ENCODE measurements at places on chromosomes 3 and 15. TPM values are rescaled to one million over a fixed set of nuclear protein-coding genes. Genes with fewer than 3 reads are reported as not detected.
A peak's percentile ranks its signal among the peaks of the same experiment; 100 is the strongest.

DNA sequence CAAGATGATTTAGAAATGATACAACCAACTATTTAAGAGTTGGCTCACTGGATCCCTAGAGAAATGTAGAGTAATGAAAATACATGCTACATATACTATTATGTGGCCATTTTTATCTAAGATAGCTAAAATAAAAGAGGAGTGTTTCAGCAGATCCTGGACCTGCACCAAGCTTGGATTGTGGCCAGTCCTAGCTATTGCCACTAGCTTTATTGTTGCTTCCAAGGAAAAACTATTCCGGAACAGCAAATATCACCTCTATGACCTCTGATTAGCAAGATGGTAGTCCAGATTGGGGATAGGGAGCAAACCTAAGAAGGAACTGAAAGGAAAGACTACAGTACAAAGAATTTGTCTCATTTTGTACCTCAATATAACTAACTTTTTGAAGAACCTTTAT lies 63.7 kb upstream of the NDN start:
- no peaks in the 10 kb centered on the region for H3K4me1 ChIP-seq
- no peaks in the 10 kb centered on the region for H3K27me3 ChIP-seq
- no peaks in the 10 kb centered on the region for H3K36me3 ChIP-seq
- no peak overlapping the region for H3K27ac ChIP-seq

DNA sequence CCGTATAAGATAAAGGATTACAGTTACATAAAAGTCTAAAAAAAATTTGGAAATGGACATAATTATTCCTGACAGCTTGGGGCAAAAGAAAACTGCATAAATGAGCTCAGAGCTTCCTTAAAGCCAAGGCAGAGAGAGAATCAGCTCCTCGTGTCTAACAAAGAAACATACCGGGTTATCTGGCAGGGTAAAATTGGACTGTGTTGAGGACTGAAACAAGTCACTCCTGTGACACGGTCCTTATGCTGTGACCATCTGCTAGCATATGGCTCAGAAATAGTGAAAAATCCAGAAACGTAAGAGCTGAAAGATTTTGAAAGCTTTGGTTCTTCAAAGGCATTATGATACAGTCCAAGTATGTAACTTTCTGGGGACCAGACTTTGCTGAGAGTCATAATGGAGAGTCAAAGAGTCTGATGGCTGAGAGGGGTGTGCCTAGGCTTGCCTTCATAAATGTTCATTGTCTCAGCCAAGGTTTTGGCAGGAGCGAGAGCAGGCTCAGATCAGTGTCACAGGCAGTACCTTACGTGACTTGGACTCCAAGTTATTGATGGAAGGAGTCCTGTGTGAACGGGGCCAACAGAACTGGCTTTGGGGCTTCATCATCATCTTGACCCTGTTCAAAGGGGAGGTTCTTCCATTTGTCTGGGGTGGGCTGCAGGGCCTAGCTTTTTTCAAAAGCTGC lies 12.5 kb downstream of the MAP6D1 start:
- no peaks in the 10 kb centered on the region for H3K27me3 ChIP-seq
- H3K4me1 ChIP-seq: no peaks in the 10 kb centered on the region
- H3K4me3 ChIP-seq: no peak overlapping the region
- H3K27ac ChIP-seq: no peak overlapping the region
- H3K36me3 ChIP-seq: peaks cover 75% of the 10 kb centered on the region
- no peak for DNase-seq

DNA sequence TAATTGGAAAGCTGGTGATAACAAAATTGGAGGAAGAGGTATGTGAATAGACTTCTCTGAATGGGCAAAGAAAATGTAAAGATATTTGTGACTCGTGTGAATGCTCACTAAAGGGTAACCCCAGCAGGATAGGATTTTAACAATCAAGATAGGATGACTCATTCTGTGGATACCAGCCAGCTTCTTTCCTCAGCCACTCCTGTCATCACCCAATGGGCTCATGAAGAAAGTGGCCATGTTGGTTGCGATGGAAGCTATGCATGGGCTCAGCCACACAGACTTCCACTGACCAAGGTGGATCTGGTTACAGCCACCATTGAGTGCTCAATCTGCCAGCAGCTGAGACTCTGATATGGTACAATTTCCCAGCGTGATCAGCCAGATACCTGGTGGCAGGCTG lies 40.9 kb downstream of the STRIT1 start:
- no peak overlapping the region for H3K4me3 ChIP-seq
- no peak overlapping the region for H3K27ac ChIP-seq
- H3K4me1 ChIP-seq: no peaks in the 10 kb centered on the region

DNA sequence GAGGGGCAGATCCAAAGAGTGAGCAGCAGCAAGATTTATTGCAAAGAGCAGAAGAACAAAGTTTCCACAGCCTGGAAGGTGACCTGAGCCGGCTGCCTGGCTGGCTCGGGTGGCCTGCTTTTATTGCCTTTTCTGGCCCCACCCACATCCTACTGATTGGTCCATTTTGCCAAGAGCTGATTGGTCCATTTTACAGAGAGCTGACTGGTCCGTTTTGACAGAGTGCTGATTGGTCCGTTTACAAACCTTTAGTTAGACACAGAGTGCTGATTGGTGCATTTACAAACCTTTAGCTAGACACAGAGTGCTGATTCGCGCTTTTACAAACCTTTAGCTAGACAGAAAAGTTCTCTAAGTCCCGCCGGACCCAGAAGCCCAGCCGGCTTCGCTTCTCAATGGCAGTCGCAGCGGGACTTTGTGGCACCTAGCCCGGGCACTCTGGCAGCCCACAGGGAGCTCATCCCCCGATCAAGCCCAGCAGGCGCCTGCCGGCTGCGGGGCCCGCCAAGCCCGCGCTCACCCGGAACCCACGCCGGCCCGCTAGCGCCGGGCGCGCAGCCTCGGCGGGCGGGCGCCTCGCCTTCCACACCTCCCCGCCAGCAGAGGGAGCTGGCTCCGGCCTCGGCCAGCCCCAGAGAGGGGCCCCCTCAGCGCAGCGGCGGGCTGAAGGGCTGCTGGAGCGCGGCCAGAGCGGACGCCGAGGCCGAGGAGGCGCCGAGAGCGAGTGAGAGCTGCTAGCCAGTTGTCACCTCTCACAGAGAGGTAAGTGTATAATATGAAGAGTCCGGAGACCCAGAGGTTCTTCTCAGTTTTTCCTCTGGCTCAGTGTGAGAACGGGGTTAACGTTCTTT lies 339.2 kb downstream of the CHL1 start:
- H3K27ac ChIP-seq: no peak overlapping the region
- H3K27me3 ChIP-seq: peaks cover 8% of the 10 kb centered on the region
- H3K36me3 ChIP-seq: no peaks in the 10 kb centered on the region
- peak overlapping the region; percentile 22 for H3K4me3 ChIP-seq

DNA sequence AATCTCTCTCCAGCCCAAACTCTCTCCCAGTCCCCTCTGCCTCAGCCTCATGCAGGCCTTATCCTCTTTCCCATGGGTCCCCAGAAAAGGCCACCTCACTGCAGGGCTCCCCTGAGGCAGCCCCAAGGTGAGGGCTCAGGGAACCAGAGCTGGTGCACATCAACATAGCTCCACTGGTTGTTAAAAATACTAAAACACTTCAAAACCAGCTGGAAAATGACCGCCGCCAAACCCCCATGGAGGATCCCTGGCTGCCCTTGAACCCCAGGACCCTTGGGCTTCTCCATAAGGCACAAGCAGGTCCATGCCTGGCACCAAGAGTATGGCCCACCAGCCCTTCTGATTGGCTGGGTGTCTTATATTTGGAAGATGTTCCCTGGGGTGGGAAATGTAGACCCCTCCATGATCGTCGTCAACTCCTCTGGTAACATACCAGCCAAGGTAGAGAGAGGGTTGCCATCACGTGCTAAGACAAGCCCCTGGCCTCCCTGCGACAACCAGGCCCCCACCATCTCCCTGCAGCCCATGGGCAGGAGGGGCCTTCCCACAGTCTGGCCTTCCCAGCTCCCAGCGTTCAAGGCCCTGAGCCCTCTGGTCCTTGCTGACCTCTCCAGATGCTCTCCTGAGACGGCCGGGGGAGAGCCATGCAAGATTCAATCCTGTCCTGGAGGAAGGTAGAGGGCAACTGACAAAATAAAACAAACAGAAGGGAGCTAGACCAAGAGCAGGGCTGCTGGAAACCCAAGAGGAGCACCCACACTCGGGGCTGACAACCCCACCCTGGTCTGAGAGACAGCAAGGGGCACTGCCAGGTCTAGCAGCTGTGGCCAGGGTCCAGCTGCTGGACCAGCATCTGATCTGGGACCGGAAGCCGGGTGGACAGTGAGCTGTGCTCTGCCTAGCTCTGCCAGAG lies 132.1 kb upstream of the PRR20G start:
- DNase-seq: no peak
- no peaks in the 10 kb centered on the region for H3K4me1 ChIP-seq
- H3K4me3 ChIP-seq: no peak overlapping the region
- H3K27me3 ChIP-seq: no peaks in the 10 kb centered on the region

DNA sequence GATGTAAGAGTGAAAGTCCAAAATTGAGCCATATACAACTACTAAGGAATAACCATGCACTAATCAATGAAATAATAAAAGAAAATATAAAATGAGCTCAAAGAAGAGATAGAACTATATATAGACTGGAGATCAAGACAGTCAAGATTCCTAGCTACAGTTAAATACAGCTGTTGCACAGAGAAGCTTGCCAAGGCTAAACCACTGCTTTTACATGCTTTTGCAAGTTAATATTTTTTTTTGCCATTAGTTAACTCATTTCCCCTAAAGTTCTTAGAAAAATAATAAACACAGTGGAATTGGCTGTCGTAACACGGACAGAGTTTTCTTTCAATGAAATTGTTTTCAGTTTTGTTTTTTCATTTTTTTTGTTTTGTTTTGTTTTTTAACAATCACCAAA lies 123.0 kb downstream of the VGLL3 start:
- no peaks in the 10 kb centered on the region for H3K4me1 ChIP-seq
- H3K36me3 ChIP-seq: no peaks in the 10 kb centered on the region
- H3K27ac ChIP-seq: no peak overlapping the region
- no peaks in the 10 kb centered on the region for H3K27me3 ChIP-seq

DNA sequence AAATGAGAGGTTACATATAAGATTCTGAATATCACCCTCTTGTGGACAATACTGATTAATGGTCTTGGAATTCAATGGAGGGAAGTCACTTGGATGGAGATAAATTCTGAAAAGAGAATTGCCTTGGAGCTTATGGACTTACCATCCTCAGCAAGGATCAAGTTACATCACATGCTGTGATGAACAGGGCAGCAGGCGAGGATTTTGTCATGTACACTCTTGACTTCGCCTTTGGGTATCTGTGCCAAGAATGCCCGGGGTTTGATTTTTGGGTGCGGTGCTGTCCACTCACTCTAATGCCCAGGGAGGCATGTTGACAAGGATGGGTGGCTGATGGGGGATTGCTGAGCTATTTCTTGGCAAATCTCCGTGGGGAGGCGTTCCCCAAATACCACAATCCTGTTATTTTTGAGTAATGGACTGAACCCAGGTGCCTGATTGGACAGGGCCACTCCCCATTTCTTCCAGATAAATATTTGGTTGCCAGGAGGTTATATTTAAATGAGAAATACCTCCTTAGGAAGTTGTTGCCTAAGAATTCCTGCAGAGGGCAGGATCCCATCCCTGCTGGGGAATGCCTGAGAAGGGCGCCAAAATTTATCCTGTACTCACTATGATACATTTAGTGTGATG lies 96.3 kb downstream of the TPRG1 start:
- no peaks in the 10 kb centered on the region for H3K4me1 ChIP-seq
- no peak for DNase-seq
- no peaks in the 10 kb centered on the region for H3K36me3 ChIP-seq
- no peak overlapping the region for H3K27ac ChIP-seq
- H3K27me3 ChIP-seq: no peaks in the 10 kb centered on the region

- peaks cover 13% of the 10 kb centered on the region for H3K27me3 ChIP-seq
- H3K4me1 ChIP-seq: no peaks in the 10 kb centered on the region
- H3K27ac ChIP-seq: no peak overlapping the region
- no peaks in the 10 kb centered on the region for H3K36me3 ChIP-seq
- peak overlapping the region; percentile 23 for H3K4me3 ChIP-seq
Measured at GRCh38 chr3:55480911-55481743, 6.0 kb downstream of the WNT5A start.

DNA sequence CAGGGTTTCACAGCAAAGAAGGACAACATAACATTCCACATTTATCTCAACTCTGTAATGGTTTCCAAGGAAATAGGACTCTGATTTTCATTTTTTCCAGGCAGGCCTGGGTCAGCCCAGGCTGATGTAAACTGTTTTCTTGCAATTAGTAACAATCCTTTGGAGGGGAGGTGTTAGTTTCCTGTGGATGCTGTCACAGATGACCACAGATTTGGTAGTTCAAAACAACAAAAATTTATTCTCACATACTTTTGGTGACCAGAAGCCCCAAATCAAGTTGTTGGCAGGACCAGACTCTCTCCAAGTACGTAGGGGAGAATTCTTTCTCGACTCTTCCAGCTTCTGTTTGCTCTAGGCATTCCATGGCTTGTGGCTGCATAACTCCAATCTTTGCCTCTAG lies 88.0 kb downstream of the EDEM1 start:
- H3K27me3 ChIP-seq: no peaks in the 10 kb centered on the region
- H3K4me3 ChIP-seq: no peak overlapping the region
- DNase-seq: no peak
- H3K27ac ChIP-seq: no peak overlapping the region
- H3K4me1 ChIP-seq: no peaks in the 10 kb centered on the region

- DNase-seq: no peak
- no peaks in the 10 kb centered on the region for H3K27me3 ChIP-seq
- H3K4me3 ChIP-seq: no peak overlapping the region
- H3K27ac ChIP-seq: no peak overlapping the region
Measured at GRCh38 chr3:52881871-52882270, 15.5 kb downstream of the STIMATE start.

GRCh38 chr3:66722675-66723074 lies 221.9 kb upstream of the LRIG1 start:
- no peak overlapping the region for H3K4me3 ChIP-seq
- H3K27me3 ChIP-seq: no peaks in the 10 kb centered on the region
- H3K27ac ChIP-seq: no peak overlapping the region
- DNase-seq: peak; percentile 43

GRCh38 chr15:39667382-39668127 lies 86.7 kb downstream of the THBS1 start:
- no peaks in the 10 kb centered on the region for H3K4me1 ChIP-seq
- DNase-seq: no peak
- no peaks in the 10 kb centered on the region for H3K36me3 ChIP-seq
- no peak overlapping the region for H3K27ac ChIP-seq
- H3K27me3 ChIP-seq: no peaks in the 10 kb centered on the region

GRCh38 chr15:72353266-72353665 lies 22.5 kb downstream of the HEXA start:
- peaks cover 8% of the 10 kb centered on the region for H3K4me1 ChIP-seq
- H3K27me3 ChIP-seq: no peaks in the 10 kb centered on the region
- no peak overlapping the region for H3K27ac ChIP-seq
- H3K36me3 ChIP-seq: no peaks in the 10 kb centered on the region

DNA sequence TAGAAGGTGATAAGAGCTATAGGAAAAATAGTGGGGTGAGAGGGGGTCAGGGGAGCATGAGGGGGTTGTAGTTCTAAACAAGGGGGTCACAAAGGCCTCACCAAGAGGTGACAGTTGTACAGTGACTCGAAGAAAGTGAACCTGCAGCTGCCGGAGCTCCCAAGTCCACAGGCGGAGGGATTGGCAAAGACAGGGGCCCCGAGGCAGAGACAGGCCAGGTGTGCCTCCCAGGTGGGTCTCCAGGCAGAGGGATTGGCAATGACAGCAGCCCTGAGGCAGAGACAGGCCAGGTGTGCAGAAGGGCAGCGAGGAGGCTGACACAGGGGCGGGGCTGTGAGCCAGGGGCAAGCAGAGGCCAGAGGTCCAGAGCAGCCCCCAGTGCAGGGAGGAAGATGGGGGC lies 63.7 kb downstream of the DNAJB8 start:
- no peak overlapping the region for H3K27ac ChIP-seq
- H3K4me3 ChIP-seq: no peak overlapping the region
- no peak for DNase-seq
- H3K36me3 ChIP-seq: no peaks in the 10 kb centered on the region
- H3K4me1 ChIP-seq: no peaks in the 10 kb centered on the region

Gene AADAC
- total RNA-seq: 1.1 TPM

Gene CD80
- 5.4 TPM for total RNA-seq

Gene GRM2
- 0.21 TPM for total RNA-seq

Gene UTS2B
- total RNA-seq: 0.41 TPM
